Breast epithelium (tissue), 4 donors: ENCODE measurements at places on chromosomes 5 and 9. TPM values are rescaled to one million over a fixed set of nuclear protein-coding genes. Genes with fewer than 3 reads are reported as not detected.

- DNase-seq: no peak
Measured at GRCh38 chr5:172455511-172456061, 1.3 kb upstream of the SH3PXD2B start.

- no peak for DNase-seq
Measured at GRCh38 chr9:93013856-93014582, 44.5 kb upstream of the SUSD3 start.

DNA sequence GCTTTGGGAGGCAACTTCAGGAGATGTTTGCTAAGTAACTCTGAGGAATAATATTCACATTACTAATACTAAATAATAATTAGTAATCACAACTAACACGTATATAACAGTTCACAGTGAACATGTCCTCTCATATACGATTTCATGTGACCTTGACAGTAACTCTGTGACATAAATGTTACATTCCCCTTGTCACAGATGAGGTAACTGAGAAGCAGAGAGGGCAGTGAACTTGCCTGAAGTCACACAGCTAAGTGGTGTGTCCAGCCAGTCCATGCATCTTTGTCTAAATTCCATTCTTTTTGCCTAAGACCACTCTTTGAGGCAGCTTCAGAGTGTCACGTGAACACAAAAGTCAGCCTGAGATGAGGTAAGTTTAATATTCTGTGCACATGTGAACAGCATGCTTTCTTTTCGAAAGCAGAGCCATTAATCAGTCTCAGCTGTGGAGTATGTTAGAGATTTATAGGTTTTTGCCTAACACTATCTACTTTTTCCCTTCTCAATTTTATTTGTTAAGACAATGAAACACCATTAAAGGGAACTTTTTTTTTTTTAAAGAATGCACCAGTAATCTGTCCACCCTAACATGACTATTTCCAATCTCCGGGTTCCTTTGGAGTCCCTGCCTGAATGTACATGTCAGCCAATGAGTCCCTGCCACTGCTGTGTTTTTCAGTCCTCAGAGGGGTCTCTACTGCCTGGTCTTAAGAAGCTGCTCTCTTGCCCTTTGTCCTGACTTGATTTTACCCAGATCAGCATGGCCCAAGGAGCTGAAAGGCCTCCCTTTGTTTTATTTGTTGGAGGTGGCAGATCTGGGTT lies 43.5 kb downstream of the SH3PXD2B start:
- no peak for DNase-seq

- no peak for DNase-seq
Measured at GRCh38 chr9:99368341-99369326, 146.6 kb downstream of the SEC61B start.

DNA sequence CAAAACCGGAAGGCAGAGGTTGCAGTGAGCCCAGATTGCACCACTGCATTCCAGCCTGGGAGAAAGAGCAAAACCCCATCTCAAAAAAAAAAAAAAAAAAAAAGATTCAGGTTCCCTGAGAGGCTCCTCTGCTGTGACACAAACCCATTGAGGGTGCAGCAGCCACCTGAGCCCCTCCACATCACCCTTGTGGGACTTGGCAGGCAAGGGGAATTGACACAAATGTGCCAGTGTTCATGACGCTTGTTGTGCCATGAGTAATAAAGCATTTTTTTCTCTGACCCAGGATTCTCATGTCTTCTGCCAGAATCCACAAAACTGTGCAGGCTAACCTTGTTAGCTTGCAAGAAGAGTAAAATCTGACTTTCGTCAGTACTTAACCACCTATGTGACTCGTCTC lies 149.6 kb downstream of the TTC39B start:
- DNase-seq: no peak

Gene ADCY2
- 3.8 TPM for total RNA-seq

GRCh38 chr9:111914749-111915424 lies 18.3 kb downstream of the UGCG start:
- no peak for DNase-seq

Gene PALM2AKAP2
- 41.4 TPM for total RNA-seq

Gene GFM2
- 24.3 TPM for total RNA-seq

GRCh38 chr5:121429761-121430160 lies 421.9 kb upstream of the FTMT start:
- DNase-seq: no peak

GRCh38 chr5:41213340-41213739 lies at the start of gene C6:
C6 (minus strand) TSS chr5:41213532; CDS start chr5:41203230, 10,302 bp downstream.
- no peak for DNase-seq

GRCh38 chr5:56314529-56314928 lies 81.4 kb upstream of the ANKRD55 start:
- DNase-seq: no peak

Gene DMRT1
- not detected for total RNA-seq

DNA sequence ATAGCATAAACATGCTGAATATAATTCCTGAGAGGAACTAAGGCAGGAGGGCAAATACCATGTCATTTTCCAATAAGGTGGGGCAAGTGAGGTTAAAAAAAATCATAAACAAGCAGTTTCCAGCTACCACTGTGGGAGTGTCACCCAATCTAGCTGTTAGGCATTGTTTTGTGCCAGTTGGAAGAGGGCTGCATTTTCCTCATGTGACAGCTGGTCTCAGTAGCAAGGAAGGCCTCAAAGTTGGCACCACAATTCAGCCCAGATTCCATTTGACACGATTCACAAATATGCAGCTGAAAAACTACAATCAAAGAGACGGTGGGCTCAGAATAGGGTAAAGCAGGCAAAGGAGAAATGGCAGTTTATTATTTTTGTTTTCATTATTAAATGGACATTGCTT lies 636.1 kb downstream of the KIF4B start:
- no peak for DNase-seq

DNA sequence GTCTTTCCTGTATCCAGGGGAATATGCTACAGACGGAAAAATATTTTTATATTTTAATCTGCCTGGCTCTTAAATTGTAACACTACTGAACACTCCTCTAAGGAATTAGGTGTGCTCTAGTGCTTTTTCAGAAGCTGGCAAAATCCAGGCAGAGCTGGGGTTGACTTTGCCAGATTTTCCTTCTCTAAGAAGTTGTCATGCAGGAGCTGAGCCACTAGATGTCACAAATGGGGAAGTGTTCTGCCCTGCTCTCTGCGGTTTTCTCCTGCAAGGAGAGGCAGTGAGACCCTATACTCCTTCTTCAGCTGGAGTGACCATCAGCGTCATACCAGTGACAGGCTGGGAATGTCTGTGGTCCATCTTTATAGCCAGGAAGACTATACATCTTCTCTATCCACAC lies 112.5 kb downstream of the HAPLN1 start:
- no peak for DNase-seq
